ENCODE measurements at places on chromosomes 4 and X.

DNA sequence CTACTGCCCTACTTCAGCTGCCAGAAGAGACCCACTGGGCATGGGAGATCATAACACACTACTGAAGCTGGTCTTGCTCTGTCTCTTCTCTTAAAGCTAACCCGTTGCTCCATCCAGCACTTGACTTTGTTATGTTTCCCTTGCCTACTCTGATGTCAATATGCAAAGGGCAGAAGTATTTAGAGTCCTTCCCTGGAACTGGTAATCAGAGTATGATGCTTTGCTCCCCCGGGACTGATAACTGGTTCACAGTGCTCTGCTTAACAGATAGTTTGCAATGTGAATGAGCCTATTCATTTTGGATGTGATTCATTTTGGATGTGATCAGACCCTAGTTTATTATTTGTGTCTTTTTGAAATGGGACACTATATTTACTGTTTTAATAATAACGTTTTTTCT is 12.3 kb upstream of the UCP1 start:
- no peak for DNase-seq

- peak; percentile 54 for DNase-seq
Measured at GRCh38 chrX:134171661-134172587, 65.1 kb upstream of the CCDC160 start.

DNA sequence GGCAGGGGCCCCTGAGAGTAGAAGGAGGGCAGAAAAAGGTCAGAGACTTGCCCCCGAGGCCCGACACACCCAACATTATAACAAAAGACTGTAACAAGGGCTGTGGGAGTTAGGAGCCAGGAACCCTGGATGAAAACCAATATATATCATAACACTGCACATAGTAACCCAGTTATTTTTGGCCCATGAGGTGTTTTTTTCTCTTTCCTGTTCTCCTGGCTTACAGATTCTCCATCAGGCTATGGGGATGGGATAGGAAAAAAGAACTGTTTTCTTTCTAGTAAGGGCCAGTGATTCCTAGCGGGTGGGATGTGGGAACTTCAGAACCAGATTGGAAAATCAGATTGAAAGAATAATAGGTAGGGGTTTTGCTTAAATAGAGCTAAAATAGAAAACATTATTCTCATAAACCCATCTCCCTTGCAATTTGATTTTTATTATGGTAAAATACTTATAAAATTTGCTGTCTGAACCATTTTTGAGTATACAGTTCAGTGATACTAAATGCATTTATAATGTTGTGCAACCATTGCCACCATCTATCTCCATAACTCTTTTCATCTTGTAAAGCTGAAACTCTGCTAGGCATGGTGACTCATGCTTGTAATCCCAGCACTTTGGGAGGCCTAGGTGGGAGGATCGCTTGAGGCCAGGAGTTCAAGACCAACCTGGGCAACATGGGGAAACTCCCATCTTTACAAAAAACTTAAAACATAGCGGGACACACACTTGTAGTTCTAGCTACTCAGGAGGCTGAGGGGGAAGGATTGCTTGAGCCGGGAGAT is 33.5 kb downstream of the SNX25 start:
- DNase-seq: no peak

- no peak for DNase-seq
Measured at GRCh38 chr4:1489639-1489995, 83.4 kb upstream of the NKX1-1 start.

GRCh38 chr4:36256398-36256891 is 12.1 kb upstream of the ARAP2 start:
- peak; percentile 18 for DNase-seq
